Peyer's patch (tissue), 4 donors: ENCODE measurements at places on chromosomes 16 and 17.

GRCh38 chr17:17415006-17415405 lies 61.8 kb upstream of the MED9 start:
- DNase-seq: no peak
- peaks cover 3% of the 10 kb centered on the region for H3K4me1 ChIP-seq
- no peak overlapping the region for H3K4me3 ChIP-seq
- H3K27ac ChIP-seq: no peak overlapping the region

- no peaks in the 10 kb centered on the region for H3K4me1 ChIP-seq
- H3K27ac ChIP-seq: no peak overlapping the region
- no peaks in the 10 kb centered on the region for H3K27me3 ChIP-seq
- H3K36me3 ChIP-seq: no peaks in the 10 kb centered on the region
- H3K4me3 ChIP-seq: no peak overlapping the region
Observed at GRCh38 chr16:82609140-82609539, 17.6 kb upstream of the CDH13 start.

- no peak overlapping the region for H3K27ac ChIP-seq
- peaks cover 3% of the 10 kb centered on the region for H3K27me3 ChIP-seq
- DNase-seq: no peak
- no peak overlapping the region for H3K4me3 ChIP-seq
- H3K36me3 ChIP-seq: no peaks in the 10 kb centered on the region
Observed at GRCh38 chr16:716200-716568, 1.3 kb downstream of the METRN start.

DNA sequence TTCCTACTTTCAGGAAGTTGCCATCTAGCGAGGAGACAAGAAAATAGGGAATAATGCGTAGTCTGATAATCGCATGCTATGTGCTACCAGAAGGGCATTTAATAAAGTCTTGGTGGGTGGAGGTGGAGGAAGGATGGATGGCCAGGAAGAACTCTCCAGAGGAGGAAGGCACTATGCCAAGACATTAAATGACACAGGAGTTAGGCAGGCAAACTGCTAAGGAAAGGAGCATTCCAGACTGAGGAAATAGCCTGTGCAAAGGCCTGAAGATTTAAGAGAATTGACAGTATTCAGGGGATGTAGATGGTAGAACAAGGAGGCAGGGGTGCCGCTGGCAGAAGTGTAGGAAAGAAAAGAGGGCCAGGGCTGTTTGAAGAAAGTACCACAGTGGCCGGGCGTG lies 19.3 kb upstream of the ARHGAP44 start:
- no peak overlapping the region for H3K4me3 ChIP-seq
- H3K27me3 ChIP-seq: no peaks in the 10 kb centered on the region
- no peak for DNase-seq
- no peaks in the 10 kb centered on the region for H3K36me3 ChIP-seq

DNA sequence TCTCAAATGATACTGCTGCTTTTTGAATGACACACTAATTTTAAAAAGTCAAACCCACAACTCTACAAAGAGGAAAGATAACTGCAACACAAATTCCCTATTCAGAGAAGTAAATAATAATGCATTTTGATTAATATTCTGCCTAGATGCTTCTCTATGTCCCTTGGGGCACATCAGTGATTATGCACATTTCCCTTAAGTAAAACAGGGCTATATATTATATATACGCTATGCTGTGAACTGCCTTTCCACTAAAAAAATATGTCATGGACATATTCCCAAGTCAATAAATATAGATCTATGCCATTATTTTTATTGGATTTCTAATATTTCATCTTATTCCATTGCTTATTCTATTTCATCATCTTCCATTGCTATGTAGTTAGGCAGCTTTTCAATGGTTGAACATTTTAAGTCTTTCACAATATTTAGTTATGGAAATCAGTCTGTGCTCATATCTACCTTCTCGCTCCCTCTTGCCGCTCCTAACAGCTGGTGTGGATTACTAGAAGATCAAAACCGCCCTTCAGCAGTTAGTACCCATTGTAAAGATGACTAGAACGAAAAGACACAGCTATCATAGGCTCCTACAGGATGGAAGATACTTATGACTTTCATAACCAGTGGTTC lies 468.2 kb upstream of the GOT2 start:
- H3K27ac ChIP-seq: no peak overlapping the region
- no peaks in the 10 kb centered on the region for H3K4me1 ChIP-seq
- H3K4me3 ChIP-seq: no peak overlapping the region
- no peak for DNase-seq
- no peaks in the 10 kb centered on the region for H3K27me3 ChIP-seq
- no peaks in the 10 kb centered on the region for H3K36me3 ChIP-seq

DNA sequence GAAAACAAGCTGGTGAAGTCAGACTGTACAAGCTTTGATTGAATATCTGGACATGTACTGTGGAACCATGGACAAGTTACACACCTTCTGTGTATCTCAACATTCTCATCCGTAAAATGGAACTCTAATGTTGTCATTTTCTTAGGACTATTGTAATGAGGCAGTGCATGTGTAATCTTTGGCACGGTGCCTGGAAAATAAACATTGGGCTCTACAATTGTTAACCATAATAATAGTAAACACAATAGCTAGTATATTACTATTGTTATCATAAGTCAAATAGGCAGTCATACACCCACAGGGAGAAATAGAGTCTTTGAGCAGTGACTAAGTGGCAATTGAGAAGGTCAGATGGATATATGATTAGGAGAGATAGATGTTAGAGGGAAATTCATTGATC lies 39.8 kb upstream of the ANKFN1 start:
- no peaks in the 10 kb centered on the region for H3K36me3 ChIP-seq
- no peaks in the 10 kb centered on the region for H3K4me1 ChIP-seq
- no peak for DNase-seq
- no peak overlapping the region for H3K4me3 ChIP-seq
- H3K27ac ChIP-seq: no peak overlapping the region

DNA sequence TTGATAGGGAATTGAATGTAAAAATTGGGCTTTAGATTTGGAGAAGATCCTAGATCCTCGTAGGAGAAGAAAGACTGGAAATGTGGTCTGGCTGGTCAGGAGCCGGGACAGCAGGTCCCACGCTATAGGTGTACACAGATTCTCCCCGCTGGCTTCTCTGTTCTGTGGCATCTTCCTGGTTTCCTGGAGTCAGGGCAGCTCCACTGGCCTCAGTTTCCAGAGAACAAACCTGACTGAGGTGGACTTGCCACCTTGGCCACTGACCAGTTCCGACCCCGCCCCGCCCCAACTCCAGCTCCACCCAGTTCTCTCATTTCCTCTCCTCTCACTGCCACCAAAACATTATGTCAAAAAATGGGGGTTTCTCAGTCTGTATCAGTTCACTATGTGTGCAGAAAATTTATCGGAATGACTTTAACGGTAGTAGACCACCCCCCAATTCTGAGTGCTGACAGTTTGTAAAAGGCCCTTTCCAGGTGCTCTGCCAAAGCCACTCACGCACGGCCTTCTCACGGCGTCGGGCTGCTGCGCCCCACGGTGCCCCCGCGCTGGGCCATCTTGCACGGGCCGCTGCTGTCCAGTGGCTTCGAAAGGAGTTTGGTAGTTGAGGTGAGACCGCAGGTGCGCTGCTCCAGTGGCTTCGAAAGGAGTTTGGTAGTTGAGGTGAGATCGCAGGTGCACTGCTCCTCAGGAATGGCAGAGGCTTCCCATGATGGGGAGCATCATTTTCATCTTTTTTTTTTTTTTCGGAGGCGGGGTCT lies 161.4 kb upstream of the CHMP6 start:
- H3K27ac ChIP-seq: no peak overlapping the region
- no peak for DNase-seq
- H3K27me3 ChIP-seq: no peaks in the 10 kb centered on the region

- DNase-seq: no peak
- no peak overlapping the region for H3K4me3 ChIP-seq
- no peaks in the 10 kb centered on the region for H3K36me3 ChIP-seq
- peaks cover 44% of the 10 kb centered on the region for H3K4me1 ChIP-seq
- H3K27me3 ChIP-seq: no peaks in the 10 kb centered on the region
Observed at GRCh38 chr16:66928702-66929388, 3.5 kb upstream of the RRAD start.

GRCh38 chr17:31112001-31112661 lies 17.4 kb downstream of the NF1 start:
- no peaks in the 10 kb centered on the region for H3K36me3 ChIP-seq
- H3K27ac ChIP-seq: no peak overlapping the region
- H3K4me3 ChIP-seq: no peak overlapping the region

DNA sequence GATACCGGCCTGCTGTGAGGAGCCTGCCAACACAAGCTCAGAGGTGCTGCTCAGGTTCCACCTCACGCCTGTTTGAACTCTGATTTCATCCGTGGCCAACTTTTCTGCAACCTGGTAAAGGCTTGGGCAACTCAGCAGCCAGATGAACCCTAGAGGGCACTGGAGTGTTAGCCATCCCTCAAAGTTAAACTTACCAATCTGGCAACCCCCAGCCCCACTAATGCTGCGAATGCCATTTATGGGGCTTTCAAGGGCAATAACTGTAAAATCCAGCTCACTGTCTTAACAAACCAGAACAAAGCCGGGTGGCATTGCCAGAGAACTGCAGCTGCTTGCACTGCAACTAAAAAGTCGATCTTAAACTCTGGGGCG lies 105.5 kb downstream of the AXIN2 start:
- H3K27me3 ChIP-seq: no peaks in the 10 kb centered on the region
- no peaks in the 10 kb centered on the region for H3K36me3 ChIP-seq
- H3K4me3 ChIP-seq: no peak overlapping the region

- H3K27ac ChIP-seq: no peak overlapping the region
- no peaks in the 10 kb centered on the region for H3K4me1 ChIP-seq
- H3K36me3 ChIP-seq: no peaks in the 10 kb centered on the region
- no peak overlapping the region for H3K4me3 ChIP-seq
- no peak for DNase-seq
Observed at GRCh38 chr17:48004983-48005382, 32.6 kb downstream of the COPZ2 start.

GRCh38 chr17:63306855-63307254 lies 139.3 kb downstream of the CYB561 start:
- H3K4me3 ChIP-seq: no peak overlapping the region
- H3K36me3 ChIP-seq: no peaks in the 10 kb centered on the region
- H3K4me1 ChIP-seq: no peaks in the 10 kb centered on the region
- no peaks in the 10 kb centered on the region for H3K27me3 ChIP-seq

DNA sequence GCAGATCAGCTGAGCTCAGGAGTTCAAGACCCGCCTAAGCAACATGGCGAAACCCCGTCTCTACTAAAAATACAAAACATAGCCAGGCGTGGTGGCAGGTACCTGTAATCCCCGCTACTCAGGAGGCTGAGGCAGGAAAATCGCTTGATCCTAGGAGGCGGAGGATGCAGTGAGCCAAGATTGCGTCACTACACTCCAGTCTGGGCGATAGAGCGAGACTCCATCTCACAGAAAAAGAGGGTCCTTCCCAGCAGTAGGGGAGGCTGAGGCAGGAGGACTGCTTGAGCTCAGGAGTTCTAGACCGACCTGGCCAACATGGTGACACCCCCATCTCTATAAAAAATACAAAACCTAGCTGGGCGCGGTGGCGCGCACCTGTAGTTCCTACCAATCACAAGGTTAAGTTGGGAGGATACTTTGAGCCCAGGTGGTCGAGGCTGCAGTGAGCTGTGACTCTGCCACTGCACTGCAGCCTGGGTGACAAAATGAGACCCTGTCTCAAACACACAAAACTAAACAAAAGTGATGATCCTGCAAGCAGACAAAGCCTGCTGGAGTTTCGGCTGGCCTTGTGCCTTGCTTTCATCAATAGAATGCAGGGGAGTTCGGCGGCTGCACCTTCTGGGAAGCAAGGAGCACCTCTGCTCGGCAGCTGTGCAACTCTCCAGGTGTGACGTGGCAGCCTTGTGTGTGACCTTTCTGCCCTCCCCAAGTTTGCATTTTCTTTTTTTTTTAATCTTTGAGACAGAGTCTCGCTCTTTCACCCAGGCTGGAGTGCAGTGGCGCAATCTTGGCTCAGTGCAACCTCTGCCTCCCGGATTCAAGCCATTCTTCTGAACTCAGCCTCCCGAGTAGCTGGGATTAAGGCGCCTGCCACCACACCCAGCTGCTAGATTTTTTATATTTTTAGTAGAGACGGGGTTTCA lies 12.4 kb upstream of the YWHAE start:
- H3K27me3 ChIP-seq: no peaks in the 10 kb centered on the region
- H3K4me1 ChIP-seq: no peaks in the 10 kb centered on the region
- no peaks in the 10 kb centered on the region for H3K36me3 ChIP-seq
- peak; percentile 51 for DNase-seq

DNA sequence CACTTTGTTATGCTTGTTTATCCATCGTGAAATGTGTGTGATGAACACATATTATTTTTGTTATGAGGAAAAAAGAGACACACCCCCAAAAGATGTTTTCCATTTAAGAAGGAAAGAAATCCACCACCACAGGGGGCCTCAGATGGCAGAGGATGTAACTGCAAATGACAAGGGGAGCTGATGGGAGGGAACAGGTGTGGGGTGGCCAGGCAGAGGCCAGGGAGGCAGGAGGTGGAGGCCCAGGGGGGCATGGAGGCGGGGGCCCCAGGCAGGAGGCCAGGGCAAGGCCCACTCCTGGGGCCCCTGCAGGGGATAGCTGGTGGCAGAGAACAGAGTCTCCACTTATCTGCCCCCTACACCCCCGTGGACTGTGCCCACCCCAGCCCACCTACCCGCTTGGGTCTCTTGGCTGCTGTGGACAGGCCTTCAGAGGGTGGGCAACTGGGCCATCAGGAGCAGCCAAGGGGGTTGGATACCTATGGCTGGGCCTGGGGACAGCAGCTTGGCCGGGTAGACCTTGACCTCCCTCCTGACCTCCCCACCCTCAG lies 28.0 kb downstream of the PPL start:
- no peak for DNase-seq
- no peaks in the 10 kb centered on the region for H3K27me3 ChIP-seq
- H3K27ac ChIP-seq: no peak overlapping the region
- H3K4me3 ChIP-seq: no peak overlapping the region
- no peaks in the 10 kb centered on the region for H3K4me1 ChIP-seq
- no peaks in the 10 kb centered on the region for H3K36me3 ChIP-seq

- no peak overlapping the region for H3K27ac ChIP-seq
- no peaks in the 10 kb centered on the region for H3K36me3 ChIP-seq
- no peaks in the 10 kb centered on the region for H3K27me3 ChIP-seq
- no peak overlapping the region for H3K4me3 ChIP-seq
- no peaks in the 10 kb centered on the region for H3K4me1 ChIP-seq
- no peak for DNase-seq
Observed at GRCh38 chr16:17568239-17568638, 97.5 kb upstream of the XYLT1 start.

GRCh38 chr17:34173241-34173640 lies 81.8 kb upstream of the CCL2 start:
- H3K4me3 ChIP-seq: no peak overlapping the region
- DNase-seq: no peak
- H3K36me3 ChIP-seq: no peaks in the 10 kb centered on the region
- no peaks in the 10 kb centered on the region for H3K4me1 ChIP-seq

DNA sequence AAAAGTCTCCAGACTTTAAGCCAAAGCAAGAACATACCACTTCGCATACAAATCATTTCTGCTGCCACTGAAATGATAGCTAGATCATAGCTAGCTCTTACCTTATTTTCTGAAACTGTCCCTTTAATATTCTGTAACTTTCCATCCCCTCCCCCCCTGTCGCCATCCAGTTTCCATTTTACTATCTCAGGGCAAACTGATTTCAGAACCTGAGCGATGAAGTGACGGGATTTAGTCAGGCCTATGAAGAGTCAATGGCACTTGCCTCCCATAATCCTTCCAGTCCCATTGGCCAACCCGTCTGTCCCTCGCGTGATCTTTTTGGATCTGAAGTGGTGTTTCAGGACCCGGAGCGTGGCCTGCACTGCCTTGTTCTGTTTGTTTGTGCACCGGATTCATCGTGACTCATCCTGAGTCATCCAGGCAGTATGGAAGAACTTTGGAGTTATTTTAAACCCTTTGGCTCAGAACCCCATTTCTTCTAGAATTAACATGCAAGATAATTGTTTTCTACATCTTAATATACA lies 199.8 kb upstream of the CHMP6 start:
- no peak overlapping the region for H3K4me3 ChIP-seq
- H3K36me3 ChIP-seq: no peaks in the 10 kb centered on the region
- peaks cover 21% of the 10 kb centered on the region for H3K4me1 ChIP-seq
